ENCODE measurements at places on chromosomes 13 and 19.

DNA sequence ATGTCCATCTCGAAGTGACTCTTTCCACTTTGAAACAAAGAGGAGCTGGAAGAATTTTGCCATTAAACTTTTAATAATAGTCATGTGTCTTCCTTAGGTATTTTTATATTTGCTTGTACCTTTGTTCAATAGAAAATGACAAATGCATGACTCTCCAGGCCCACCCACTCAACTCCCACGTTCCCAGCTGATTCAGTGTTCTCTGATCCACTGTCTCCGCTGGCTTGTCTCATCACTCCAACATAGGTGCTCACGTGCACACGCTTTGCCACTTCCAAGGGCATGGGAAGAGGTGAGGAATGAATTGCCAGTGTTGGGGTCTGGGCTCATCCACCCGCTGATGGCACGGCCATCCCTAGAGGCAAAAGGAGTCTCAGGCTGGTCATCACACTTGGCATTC is 24.5 kb downstream of the RASL11A start:
- DNase-seq: no peak

DNA sequence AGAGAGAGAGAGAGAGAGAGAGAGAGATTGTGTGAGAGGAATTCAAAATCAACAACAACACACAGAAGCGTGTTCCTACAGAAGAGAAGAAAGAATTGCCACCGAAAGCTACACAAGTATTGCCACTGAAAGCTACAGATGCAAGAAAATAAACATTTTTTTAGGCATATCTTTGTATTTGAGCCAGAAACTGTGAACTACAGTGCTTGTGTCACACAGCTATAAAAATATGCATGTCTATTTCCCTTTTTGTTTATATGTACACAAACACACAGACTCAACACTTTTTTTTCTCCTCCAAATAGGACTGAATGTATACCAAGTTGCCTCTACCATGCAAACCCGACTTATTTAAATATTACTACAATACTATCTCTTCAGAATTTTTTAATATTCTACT is 290.4 kb downstream of the SLITRK5 start:
- no peak for DNase-seq

- no peak for DNase-seq
Observed at GRCh38 chr19:831407-832369, 4.1 kb downstream of the AZU1 start.

DNA sequence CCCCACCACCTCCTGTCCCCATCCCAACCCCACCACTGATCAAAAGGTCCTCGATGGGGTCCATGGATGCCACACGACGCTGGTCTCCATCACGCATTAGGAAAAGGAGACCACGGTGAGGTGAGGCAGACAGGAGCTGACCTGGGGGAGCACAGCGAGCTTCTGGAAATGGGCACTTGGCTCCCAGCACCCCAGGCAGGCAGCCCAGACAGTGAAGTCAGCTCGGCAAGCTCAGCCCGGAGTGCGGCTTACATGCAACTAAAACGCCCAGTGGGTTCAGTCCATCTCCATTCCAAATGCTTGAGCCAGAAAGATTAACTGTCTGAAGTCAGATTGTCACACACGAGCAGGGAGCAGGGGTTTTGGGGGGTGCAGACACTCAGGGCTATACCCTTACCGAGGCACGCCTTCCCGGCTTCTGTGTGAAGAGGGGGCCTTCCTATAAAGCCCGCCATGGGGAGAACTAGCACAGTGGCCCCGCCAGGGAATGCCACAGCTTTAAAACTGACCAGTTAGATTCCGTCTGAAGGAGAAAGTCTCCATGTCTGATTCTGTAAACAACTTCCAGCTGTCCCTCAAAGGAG is 79.4 kb downstream of the SPACA7 start:
- no peak for DNase-seq

DNA sequence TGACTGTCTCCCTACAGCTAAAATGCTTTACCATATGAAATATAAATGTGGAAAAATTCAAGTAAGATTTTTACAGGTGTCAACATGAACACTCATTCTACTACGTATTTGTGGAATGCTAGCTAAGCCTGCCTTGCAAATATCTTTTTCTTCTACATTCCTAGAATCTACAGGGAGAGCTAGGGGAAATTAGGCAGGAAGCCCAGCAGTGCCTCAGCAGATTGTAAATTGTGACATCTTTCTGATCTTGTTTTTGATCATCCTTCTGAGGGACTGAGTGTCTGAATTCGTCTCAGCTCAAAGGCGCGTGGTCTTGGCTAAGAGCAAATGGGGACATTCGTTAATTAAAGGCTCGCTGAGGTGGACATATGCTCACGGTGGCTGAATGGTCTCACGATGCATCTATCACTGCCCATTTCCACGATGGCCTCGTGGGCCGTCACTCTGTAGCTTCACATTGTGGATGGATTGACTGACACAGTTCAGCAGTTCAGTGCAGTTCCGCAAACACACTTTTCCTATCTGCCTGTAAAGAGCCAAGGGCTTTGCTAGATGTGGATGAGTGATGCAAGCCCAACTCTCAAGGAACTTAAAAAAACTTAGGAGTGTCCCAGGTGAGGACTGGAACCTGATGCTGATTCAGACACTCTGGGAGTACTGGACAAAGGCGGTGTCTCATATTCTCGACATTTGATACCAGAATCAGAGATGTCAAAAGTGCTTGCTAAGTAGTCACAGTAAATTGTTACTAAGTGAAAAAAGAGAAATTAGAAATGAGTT is 562.5 kb downstream of the EFNB2 start:
- DNase-seq: peak; percentile 39

- no peak for DNase-seq
Observed at GRCh38 chr19:10102787-10103236, 334 bp upstream of the ANGPTL6 start.

GRCh38 chr19:45003485-45003884 is 2.2 kb downstream of the RELB start:
- no peak for DNase-seq

DNA sequence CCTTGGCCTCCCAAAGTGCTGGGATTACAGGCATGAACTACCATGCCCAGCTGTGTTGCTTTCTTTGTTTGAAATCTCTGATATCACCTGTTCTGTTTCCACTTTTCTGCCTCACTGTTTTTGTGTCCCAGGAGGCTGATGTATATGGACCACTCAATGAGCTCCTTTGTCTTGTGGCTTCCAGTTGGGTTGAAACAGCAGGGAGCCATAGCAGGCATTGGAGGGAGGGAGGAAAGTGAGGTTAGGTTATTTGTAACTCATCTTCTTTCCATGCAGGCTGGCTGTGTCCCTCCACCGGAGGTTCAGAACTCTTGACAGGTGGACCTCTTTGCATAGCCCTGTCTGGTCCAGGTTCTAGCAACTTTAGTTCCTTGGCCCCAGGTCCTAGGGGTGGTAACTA is 6.1 kb upstream of the CYP4F22 start:
- DNase-seq: no peak

DNA sequence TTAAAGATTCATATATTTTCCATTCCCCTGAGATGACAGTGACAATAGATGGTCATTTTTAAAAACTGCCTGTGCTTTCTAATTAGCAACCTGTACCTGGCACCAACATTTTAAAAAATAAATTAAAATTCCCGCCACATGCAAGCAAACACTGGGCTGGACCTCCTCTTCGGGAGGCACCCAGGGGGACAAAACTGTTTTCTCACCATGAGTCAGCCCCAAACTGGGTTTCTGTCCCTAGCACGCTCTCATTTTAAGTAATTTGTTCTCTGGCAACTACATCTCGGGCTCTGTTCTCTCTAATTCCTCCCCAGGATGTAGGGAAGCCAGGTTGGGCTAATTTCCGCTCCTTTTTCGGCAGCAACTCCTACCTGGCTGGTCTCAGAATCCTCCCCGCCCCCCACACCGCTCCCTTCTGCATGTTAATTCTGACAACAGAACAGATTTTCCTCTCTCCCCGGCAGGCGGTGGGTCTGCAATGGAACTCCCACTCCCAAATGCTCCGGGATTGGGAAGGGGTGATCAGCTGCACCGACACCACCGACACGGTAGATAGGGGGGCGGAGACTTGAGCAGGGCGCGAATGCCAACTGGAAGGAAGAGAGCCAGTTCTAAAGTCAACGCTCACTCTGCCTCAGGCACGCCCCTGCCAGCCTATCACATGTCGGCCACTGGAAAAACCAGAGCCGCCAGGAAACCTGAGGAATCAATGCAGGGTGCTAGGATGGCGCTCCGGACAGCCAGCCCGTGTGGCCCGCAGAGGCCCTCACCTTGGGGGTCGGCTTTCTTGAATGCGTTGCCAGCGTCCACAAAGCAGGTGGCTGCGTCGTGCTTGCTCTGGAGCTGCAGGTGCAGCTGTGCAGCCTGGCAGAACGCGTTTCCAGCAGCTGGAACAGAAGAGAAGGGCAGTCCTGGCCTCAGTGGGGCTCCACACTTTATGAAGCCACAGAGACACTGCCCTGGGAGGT is 14.7 kb downstream of the NAPA start:
- no peak for DNase-seq

DNA sequence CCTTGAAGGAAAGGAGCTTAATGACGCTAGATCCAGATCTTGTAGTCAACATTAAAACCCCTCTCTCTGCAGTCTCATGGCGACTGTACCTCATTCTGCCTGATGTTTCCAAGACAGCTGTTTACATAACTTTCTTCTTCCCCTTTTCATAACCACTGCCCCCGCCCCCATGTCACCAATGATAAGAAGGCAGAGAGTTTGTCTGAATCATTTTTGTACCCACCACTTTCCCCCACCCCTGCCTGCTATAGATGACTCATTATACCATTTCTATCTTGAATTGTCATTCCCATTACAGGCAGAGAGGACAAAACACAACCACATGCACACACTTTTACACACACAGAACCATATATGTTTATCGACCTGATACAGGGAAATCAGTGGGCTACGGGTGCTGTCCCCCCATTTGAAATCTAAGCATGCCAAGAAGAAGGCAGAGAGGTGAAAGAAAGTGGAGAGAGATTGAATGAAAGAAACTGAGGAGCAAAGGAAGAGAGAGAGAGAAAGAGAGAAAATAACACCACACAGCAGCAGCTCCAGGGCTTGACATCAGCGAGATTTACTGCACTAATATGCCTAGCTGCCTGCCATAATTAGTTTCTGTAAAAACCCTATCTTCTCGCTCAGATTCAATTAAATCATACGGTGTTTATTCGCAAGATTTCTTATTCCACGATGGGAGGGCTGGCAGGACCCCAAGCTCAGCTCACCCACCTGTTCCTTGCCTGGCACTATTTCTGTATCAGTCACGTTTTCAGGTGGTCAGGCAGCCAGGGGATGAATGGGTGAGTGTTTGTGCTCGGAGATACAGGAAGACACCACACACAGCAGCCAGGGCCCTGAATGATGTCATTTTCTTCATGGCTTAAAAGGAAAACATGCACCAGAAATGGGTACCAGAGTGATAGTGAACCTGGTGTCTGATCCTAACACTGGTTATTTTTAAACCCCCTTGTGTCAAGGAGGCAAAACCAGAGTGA is 114.3 kb upstream of the SERP2 start:
- DNase-seq: peak; percentile 56

GRCh38 chr19:35143231-35143715 is at the start of gene FXYD7:
Gene FXYD7, plus strand, starts transcription at chr19:35143255. Its CDS starts 79 bp downstream, at chr19:35143334.
- DNase-seq: no peak

- DNase-seq: no peak
Observed at GRCh38 chr13:41049480-41050440, 11.5 kb upstream of the WBP4 start.

GRCh38 chr13:96052656-96053002 is 572 bp downstream of the UGGT2 start:
- DNase-seq: peak; percentile 66

GRCh38 chr19:54415208-54415900 is at the start of gene TTYH1:
Gene TTYH1, plus strand, starts transcription at chr19:54415464. Its CDS starts 89 bp downstream, at chr19:54415553.
- DNase-seq: no peak

GRCh38 chr19:50906217-50906616 is 5.0 kb downstream of the KLK4 start:
- DNase-seq: no peak

- DNase-seq: no peak
Observed at GRCh38 chr13:99935772-99936171, 35.8 kb downstream of the ZIC5 start.
